ENCODE measurements at places on chromosomes 4 and X.

DNA sequence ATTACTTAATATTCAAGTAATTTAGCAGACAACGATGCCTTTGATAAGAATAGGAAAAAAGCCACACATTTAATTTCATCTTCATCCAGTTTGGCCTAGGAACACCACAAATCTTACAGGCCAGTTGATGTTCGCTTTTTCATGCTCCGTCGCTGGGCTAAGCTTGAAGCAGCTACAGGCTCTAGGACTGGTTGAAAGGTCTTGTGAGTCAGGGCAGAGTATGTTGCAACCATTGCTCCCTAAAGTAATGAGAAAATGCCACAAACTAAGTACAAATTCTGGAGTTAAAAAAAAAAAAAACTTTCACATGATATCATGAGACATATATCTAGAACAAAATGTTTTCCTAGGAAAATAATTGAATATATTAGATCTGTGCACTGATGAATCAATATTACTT, 123.8 kb downstream of the RPS6KA6 start:
- no peak for DNase-seq

GRCh38 chr4:146585761-146586333, 52.8 kb upstream of the POU4F2 start:
- no peak for DNase-seq

DNA sequence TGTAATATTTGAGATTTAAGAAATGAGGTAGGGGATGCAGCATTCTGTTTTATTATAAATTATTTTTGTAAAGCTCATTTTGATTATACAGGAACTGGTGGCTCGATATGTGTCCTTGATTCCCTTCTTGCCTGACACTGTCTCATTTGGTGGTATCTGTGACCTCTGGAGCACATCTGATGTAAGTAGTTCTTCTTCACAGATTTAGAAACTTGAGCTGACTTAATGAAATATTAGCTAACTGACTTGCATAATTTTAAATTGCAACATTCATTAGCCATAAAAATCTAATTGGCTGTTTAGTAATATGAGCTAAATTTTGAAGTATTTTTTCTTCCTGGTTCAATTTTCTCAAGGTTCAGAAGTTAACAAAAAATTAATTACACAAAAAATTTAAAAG, 69.1 kb downstream of the FBXL5 start:
- DNase-seq, result no peak

- DNase-seq, result no peak
Observed at GRCh38 chr4:152983774-152984411, 47.8 kb downstream of the FHDC1 start.

DNA sequence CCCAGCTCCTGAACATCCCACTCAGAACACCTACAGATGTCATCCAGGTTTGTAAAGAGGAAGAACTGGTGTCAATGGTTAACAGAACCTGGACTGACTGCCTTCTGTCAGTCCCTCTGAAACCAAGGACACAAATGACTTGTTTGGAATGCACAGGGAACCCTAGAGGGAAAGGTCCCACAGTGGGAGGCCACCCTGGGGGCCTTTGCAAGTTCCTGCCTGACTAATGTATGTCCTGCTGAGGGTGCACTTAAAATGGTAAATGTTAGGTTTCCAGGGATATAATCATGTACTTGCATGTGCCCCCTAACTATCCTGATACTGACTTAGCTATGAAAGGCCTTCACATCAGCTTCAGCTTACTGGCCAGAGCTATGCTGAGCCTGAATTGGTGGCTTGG, 15.0 kb upstream of the XAGE2 start:
- DNase-seq, result no peak

GRCh38 chr4:164501074-164501473, 252.9 kb upstream of the SMIM31 start:
- DNase-seq, result no peak

DNA sequence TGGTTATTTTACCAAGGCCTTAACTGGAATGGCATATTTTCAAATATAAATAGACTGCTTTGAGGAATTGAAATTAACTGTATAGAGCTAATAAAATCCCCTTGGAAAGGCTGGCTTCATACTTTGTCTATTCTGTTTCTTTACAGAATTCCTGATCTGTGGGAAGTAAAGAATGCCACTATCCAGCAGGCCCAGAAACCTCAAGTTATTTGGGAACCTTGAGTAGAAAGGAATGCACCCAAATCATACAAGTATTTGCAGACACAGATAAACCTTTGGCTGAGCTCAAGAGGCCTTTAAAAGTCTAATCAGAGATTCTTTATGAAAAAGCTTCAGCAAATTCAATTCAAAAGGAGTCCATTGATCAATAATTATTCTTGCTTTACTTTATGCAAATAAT, 975.7 kb upstream of the PABPC4L start:
- DNase-seq, result no peak

DNA sequence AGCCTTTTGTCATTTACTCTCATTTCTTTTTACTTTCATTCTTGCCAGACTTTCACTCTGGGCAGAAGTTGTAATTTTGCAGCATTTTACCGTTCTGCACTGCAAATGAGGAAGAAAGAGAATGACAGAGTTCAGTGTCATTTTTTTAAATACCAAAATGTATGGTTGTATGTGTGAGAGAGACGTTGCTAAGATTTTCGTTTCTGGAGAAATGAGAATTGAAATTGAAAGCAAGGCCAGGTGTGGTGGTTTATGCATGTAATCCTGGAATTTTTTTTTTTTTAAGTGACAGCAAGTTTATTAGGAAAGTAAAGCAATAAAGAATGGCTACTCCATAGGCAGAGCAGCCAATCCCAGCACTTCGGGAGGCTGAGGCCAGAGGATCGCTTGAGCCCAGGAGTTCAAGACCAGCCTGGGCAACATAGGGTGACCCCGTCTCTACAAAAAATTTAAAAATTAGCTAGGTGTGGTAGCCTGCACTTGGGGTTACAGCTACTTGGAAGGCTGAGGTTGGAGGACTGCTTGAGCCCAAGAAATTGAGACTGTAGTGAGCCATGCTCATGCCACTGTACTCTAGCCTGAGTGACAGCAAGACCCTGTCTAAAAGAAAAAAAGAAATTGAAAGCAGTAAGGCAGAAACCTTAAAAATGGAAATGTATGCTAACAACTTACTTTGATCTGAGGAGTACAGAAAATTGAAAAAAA, 12.9 kb downstream of the DCK start:
- DNase-seq, result no peak

GRCh38 chr4:133152831-133153481, 3.9 kb downstream of the PCDH10 start:
- DNase-seq, result no peak

- DNase-seq, result peak; percentile 68
Observed at GRCh38 chrX:40651620-40652223, 4.4 kb upstream of the CXorf38 start.

DNA sequence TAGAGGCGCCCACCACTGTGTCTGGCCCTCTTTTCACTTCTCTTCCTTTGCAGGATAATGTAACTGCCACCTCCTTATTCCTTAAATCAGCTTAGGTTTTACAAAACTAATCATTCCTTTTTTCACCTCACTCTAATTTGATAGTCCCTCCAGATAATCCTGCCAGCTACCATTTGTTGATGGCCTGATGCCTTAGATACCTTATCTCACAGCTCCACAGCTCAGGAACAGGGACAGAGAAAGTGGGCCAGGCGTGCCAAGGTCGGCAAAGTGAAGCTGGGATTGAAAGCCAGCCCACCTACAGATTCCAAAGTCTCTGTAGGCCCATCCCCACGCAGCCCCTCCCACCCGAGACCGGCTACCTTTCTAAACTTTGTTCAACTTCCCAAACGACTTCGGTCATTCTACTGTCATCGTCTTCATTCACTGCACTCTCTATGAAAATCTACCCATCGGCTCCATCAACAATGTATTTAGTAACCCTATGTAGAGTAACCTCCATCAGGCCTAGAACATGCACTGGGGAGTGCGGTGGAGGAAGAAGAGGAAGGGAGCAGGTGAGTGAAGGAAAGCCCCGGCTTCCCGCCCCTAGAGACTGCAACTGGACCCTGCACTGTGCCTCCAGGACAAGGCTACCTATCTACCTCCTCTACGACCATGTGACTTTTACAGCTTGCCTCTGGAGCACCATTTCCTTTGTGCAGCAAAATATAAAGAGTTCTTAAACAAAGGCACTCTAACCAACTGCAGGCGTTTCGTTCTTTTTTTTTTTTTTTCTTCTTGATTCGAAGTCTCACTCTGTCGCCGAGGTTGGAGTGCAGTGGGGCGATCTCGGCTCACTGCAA, 1.5 kb downstream of the CASP6 start:
- peak; percentile 36 for DNase-seq

- DNase-seq, result no peak
Observed at GRCh38 chr4:176191974-176192373, 3.4 kb downstream of the SPATA4 start.

GRCh38 chr4:87122252-87122651, 98.2 kb downstream of the KLHL8 start:
- DNase-seq, result no peak

DNA sequence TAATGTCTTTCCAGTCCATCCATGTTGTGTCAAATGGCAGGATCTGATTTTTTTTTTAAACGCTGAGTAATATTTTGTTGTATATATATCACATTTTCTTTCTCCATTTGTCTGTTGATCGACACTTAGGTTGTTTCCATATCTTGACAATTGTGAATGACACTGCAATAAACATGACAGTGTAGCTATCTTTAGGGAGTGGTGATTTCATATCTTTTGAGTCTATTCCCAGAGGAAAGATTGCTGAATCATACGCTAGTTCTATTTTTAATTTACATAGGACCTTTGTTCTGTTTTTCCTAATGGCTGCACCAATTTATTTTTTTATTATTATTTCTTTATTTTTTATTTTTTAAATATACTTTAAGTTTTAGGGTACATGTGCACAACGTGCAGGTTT, 470.7 kb downstream of the CCSER1 start:
- DNase-seq, result no peak

- DNase-seq, result no peak
Observed at GRCh38 chr4:147747787-147748454, 16.0 kb downstream of the ARHGAP10 start.

GRCh38 chrX:153933748-153934147, 1.1 kb downstream of the NAA10 start:
- no peak for DNase-seq

DNA sequence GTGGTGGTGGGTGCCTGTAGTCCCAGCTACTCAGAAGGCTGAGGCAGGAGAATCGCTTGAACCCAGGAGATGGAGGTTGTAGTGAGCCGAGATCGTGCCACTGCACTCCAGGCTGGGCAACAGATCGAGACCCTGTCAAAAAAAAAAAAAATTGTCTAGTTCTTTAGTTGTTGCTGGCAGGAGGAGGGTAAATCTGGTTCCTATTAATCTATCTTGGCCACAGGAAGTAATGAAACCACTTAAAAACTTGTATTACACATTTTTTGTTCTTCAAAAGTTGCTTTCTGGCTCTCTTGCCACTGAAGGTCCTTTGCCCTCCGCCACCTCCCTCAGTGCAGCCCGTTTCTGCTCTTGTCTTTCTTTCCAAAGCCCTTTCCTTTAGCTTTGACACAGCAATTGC, 102.9 kb upstream of the ARSJ start:
- DNase-seq, result no peak

DNA sequence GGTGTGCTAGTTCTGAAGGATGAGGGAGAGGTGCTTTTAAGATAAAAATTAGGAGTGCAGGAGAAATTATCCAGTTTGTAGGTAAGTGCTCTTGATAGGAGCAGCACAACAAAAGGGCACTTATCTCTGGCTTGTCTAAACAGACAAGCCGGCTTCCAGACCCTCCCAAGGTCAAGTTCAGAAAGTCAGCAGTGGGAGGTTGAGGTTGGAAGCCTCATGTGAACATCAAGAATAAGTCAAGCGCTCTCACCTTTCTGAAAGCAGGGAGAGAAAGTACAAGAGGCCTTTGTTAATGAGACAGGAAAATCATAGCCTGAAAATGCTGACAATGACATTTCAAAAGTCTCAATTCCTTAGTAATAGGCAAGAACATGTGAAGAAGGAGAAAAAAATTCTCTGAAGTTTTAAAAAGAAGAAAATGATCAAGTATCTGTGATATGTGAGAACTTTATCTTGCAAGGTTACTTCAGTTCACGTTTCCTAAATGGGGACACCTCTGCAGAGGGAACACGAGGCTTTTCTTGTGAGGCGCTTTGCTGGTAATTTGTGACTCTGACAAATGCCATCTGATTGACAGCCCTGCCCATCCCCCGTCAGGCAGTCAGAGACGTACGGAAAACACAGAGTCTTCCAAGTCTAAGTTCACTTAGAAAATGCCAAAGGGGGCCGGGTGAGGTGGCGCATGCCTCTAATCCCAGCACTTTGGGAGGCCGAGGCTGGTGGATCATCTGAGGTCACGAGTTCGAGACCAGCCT, 62.2 kb downstream of the TIGD2 start:
- DNase-seq, result no peak

DNA sequence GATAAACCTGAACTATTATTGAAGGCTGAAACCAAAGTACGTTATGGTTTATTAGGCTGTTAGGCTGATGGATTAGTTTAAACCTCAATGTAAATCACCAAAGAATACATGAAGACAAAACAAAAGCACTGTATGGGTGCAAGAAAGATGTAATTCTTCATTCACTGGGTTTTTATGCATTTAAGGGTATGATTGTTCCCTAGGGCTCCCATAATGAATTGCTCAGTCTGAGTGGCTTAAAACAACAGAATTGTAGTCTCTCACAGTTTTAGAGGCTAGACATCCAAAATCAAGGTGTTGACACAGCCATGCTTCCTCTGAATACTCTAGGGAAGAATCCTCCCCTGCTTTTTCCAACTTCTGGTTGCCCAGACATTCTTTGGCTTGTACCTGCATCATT, 222.8 kb downstream of the TENM3 start:
- no peak for DNase-seq

- DNase-seq, result no peak
Observed at GRCh38 chr4:123588631-123589241, 192.1 kb downstream of the SPRY1 start.

GRCh38 chr4:102449751-102450352, 51.3 kb upstream of the NFKB1 start:
- DNase-seq, result peak; percentile 74

- DNase-seq, result no peak
Observed at GRCh38 chrX:5681159-5681558, 547.5 kb downstream of the NLGN4X start.

DNA sequence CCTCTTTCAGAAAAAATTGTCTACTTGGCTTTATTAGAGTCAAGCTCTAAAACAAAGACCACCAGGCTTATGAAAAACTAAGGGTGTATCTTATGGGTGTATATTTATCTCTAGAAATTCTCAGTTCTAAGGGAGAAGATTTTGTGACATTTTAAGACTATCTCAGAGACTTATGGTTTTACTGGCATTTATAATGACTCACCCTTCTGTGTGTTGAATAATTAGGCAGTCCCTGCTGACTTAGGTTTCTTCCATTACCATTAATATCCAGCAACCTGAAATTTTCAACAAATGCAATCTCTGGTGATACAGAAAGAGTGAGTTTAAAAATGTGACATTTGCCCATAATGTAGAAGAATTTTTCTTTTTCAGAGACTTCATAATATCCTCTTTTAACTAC, 1015.0 kb upstream of the AGA start:
- DNase-seq, result no peak

- DNase-seq, result no peak
Observed at GRCh38 chrX:12866451-12867377, at the start of gene TLR7. Gene TLR7, plus strand, starts transcription at chrX:12867072. Its CDS starts 507 bp downstream, at chrX:12867579.

- no peak for DNase-seq
Observed at GRCh38 chr4:119209586-119209985, 2.9 kb upstream of the USP53 start.

GRCh38 chr4:74675673-74676279, 118.5 kb downstream of the BTC start:
- DNase-seq, result peak; percentile 12

GRCh38 chrX:9062641-9063040, 28.7 kb upstream of the FAM9B start:
- no peak for DNase-seq
